ENCODE measurements at places on chromosomes 16 and 17.

DNA sequence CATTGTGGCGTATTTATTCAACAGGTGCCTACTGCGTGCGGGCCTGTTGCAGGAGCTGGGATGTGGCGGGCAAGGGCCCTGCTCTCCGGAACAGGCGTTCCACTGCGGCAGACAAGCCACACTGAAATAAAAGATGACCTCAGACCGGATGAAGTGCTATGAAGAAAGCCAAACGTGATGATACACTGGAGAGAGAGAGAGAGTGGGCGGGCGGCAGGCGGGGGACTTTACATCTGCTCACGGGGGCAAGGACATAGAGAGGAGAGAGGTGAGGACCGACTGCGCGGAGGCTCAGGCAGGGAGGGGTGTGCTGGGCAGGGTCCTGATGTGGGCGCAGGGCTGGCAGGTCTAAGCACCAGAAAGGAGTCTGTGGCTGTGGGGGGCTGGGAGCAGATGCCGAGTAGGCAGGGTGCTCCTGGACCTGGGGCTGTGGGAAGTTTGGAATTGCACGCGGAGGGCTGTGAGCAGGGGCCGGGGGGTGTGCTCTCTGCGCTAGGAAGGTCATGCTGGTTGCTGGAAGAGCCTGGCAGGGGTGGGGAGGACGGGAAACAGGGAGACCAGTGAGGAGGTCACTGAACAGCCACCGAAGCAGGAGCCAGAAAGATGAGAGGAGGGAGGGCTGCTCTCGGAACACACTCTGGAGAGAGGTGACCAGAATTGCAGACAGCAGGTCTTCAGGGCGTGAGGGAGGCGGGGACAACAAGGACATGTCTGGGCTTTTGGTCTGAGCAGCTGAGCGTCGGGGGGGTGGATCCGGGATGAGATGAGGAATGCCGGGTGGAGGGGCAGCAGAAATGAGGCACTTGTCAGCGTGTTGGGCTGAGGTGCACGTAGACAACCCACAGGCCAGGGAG, 9.9 kb downstream of the MXRA7 start:
- no peak for DNase-seq

DNA sequence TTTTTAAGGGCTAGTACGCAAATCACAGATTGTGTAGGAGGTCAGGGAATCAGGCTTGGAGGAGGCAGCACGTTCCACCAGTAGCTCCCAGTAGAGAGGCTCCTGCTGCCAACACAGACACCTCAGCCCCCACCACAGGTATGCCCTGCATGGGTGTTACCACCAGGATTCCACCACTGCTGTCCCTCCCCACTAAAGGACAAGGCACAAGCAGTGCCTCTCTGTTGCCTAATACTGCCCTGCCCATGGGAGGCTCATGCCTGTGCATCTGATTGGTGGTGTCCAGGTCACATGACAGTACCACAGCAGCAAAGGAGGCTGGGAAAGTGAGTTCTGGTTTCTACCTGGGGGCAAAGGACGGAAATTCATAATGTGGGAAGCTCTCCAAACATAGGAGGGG, 33.6 kb upstream of the CACNG4 start:
- DNase-seq = peak; percentile 63

DNA sequence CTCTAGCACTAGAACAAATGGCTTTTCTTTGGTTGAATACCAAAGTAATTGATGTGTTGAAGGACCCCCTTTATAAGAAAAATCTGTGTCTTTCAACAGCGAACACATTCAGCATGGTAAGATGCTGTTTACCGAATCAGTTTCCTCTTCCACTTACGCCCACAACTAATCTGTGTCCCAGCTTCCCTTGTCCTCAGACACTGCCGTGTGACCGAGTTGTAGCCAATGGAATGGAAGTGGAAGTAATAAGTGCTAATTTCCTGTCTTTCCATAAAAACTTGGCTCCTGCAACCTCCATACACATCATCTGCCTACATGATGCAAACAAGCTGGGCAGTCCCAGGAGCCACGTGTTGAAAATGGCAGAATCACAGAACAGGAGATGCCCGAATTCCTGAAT, 10.4 kb downstream of the CDIPT start:
- no peak for DNase-seq

DNA sequence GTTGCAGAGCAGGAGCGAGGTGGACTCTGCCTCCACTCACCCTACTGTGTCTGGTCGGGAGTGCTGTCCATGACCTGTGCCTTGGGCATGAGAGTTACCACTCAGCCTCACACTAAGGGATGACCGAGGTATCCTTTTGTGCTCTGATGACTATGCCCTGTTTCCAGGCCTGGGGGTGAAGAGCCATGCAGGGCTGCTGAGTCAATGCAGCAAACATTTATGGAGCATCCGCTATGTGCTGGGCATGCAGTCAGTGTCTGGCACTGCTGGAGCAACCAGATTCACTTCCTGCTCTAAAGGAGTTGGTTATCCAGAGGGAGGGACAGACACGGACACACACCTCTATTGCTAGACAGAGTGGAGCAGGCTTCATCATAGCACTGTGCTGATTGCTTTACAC, 7.6 kb upstream of the HNF1B start:
- no peak for DNase-seq

DNA sequence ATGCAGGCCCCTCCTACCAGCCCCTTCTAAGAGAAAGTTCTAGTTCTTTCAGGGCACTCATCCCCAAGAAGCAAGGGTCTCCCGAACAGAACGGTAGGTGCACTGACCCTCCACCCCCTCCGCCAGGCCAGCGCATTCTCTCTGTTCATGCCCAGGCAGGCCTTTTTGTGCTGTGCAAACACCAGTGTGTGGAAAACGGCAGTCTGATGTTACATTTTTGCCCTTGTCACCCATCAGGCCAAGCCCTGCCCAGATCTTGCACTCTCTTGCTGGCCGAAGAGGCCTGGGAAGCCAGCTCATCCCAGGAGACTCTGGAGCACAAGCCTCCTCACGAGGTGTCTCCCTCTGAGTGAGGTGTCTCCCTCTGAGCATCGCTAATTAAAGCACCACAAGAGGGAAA, 16.1 kb upstream of the MTSS2 start:
- DNase-seq = no peak

DNA sequence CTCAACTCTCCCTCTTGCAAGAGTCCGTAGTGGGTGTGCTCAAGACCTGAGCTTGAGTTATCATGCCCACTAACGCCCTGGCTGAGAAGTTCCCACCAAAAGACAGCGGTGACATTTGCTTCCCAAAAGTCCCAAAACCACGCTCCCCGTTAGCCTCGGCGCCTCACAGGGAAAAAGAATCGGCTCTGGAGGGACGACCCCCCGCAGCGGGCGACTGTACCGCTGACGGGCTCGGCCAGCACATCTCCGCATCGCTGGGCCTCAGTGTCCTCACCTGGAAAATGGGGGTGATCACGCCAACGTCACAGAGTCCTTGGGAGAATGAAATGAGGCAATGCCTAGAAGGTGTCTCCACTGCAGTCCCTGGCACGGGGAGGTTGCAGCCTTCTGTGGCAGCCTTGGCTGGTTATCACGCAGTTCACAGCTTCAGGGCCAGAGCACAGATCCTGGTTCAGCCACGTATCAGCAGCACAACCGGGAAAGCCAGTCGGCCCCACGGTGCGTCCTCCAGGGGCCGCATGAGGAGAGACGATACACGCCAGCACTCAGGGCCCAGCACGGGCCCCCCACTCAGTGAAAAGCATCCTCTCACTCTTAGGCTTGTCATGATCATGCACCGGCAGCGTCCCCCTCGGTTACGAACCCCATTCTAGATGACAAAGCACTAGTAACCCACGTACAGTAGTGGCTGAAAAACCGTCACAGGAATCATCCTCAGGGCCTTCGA, 32.9 kb downstream of the NXN start:
- no peak for DNase-seq

DNA sequence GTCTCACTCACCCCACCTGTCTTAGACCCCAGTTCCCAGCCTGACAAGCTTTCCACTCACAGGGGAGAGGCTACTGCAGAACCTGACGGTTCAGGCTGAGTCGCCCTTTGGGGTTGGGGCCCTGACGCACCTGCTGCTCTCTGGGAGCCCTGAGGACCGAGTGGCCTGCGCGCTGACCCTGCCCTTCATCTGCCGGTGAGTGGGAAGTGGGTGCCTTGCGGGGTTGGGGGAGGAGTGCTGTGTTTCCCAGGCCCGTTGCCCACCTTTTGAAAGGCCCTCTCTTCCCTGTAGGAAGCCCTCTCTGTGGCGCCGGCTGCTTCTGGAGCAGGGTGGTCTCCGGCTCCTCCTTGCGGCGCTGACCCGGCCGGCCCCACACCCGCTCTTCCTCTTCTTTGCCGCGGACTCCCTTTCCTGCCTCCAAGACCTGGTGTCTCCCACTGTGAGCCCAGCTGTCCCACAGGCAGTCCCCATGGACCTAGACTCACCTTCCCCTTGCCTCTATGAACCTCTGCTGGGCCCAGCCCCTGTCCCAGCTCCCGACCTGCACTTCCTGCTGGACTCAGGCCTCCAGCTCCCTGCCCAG, 6.1 kb upstream of the TGFB1I1 start:
- no peak for DNase-seq

GRCh38 chr16:69499541-69500230, 66.1 kb upstream of the NFAT5 start:
- DNase-seq = no peak

- no peak for DNase-seq
These were observed 72.2 kb downstream of the CYLD start for GRCh38 chr16:50814052-50814451.

- no peak for DNase-seq
These were observed 3.5 kb downstream of the MARVELD3 start for GRCh38 chr16:71629278-71630016.

DNA sequence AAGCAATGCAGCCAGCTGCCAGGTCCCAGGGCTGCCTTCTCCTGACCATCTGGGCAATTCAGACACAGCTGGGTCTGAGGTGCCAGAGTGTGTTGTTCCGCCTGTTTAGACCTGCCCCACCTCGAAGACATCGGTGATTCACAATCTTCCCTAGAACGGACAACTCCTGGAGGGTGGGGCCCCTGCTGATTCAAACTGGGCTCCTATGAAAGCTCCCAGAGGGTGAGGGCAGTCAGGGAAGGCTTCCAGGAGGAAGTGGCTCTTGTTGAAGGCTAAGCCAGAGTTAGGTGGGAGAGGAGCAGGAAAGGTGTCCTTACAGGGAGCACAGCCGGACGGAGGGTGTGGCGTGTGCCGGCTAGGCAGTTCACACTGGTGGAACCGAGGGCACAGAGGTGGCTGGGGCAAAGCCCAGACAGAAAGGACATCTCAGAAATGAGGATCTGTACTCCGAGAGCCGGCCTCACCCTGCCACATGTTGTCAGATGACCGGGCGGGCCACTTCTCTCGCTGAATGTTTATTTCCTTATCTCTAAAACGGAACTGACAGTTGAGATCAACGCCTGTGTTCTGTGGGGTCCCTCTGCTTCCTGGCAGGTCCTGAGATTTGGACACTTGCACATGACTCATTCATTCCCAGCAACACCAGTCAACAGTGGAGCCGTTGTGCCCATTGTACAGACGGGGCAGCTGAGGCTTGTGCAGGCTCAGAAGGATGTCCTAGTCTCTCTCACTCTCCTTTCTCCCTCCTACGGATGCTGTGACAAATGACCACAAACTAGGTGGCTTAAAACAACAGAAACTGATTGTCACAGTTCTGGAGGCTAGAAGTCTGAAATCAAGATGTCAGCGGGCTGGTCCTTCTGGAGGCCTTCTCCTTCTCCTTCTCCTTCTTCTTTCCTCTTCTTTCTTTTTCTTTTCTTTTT, 26.9 kb upstream of the LITAF start:
- no peak for DNase-seq

DNA sequence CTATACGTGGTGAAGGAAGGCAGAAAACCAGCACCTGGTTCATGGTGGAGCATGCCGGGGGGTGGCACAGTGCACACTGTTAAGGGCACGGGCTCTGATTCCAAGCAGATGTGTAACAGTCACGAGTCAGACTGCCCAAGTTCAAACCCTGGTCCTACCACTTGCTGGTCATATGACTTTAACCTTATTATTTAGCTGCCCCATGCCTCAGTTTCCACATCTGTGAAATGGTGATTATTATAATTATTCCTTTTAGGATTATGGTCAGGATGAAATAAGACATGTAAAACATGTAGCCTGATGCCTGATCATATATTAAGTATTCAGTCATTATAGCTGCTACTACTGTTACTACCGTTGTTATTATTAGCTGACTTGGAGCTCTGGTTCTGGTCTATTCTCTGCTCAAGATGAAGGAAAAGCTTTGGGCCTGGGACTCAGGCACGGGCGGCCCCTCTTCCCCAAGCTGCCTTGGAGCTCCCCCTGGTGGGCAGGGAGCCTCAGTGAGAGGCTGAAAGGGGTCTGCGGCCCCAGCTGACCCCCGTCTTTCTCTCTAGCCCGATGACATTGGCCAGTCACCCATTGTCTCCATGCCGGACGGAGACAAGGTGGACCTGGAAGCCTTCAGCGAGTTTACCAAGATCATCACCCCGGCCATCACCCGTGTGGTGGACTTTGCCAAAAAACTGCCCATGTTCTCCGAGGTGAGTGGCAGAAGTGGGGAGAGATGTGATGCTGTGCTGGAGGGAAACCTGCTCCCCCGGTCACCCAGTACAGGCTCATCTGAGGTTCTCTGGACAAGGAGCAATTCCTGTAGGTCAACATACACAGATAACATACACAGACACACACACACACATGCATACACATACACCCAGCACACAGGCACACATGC, 14.0 kb downstream of the NR1D1 start:
- peak; percentile 82 for DNase-seq

- no peak for DNase-seq
These were observed 157.0 kb downstream of the C16orf95 start for GRCh38 chr16:87160234-87160636.

GRCh38 chr17:16515933-16516332, 23.9 kb upstream of the LRRC75A start:
- no peak for DNase-seq

- no peak for DNase-seq
These were observed 67.9 kb downstream of the PRMT7 start for GRCh38 chr16:68378436-68379415.

DNA sequence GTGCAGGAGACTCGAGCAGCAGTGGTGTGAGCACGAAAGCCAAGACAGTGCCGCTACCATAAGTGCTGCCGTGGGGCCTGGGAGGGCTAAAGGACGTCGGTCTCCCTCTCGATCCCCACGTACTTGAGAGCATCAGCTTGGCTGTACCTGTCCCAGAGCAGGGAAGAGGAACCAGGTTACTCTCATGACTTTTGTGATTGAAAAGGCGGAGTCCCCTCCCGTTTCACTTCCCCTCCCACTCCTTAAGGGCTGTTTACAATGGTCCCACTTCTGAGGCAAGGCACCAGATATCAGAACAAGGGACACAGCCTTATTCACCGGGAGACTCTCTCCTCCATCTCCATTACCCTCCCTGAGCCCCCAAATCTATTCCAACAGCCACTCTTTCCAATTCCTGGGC, 20.1 kb downstream of the CNTNAP1 start:
- DNase-seq = no peak

DNA sequence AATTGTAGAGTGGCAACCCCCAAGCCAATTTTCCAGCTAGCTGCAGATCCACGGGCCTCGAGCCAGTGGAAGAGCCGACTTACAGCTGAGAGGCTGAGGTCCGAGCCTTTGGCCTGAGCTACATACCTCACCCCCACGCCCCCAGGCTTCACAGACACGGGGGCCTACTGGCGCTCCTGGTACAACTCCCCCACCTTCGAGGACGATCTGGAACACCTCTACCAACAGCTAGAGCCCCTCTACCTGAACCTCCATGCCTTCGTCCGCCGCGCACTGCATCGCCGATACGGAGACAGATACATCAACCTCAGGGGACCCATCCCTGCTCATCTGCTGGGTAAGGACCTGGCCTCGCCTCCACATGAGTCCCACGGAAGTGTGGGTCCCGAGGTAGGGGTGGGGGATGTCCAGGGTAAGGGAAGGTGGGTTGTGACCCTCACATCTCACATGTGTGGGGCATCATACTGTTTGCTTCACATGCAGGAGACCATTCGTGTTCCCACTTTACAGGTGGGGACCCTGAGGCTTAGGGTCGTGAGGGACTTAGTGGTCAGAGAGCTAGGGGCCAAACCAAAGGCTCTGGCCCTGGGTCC, 3.4 kb downstream of the ACE start:
- no peak for DNase-seq
